Right hindlimb (tissue), 1 donor: ENCODE measurements at places on chromosomes 2 and 18.

GRCh38 chr2:40210344-40210967 lies 241.4 kb downstream of the SLC8A1 start:
- DNase-seq, result no peak

DNA sequence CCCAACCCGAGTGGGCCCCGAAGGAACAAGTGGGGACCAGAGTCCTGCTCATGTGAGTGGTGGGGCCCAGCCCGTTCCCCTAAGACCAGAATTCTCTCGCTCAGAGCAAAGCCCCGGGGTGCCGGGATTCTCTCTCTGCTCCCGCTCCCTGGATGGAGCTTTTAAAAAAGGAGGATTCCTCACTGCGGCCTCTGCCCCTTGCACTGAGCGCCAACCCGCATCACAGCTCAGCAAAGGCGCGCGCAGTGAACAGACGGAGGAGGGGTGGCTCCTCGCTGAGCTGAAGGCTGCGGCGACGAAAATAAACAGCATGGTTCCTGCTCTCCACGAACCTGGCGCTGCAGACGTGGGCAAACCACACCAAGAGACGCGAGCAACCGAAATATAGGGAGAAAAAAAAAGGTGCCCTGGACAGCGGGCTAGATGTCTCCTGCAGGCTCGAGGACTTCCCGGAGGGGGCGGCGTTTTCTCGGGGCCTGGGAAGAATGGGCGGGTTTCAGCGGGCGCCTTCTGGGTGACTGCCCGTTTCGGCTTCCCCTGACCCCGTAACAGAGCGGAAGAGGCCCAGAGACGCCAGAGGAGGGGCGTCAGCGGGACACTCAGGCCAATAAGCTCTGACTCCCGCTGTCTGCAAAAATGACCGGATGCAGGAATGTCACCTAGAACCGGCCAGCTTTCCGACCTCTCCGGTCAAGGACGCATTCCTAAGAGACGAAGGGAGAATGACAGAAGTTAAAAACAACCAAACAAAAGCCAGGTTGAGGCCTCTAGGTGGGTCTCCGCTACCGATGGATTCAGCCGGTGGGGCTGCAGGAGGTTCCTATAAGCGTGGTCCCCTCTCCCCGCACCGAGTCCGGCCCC lies 819 bp upstream of the KLF11 start:
- peak; percentile 88 for DNase-seq

DNA sequence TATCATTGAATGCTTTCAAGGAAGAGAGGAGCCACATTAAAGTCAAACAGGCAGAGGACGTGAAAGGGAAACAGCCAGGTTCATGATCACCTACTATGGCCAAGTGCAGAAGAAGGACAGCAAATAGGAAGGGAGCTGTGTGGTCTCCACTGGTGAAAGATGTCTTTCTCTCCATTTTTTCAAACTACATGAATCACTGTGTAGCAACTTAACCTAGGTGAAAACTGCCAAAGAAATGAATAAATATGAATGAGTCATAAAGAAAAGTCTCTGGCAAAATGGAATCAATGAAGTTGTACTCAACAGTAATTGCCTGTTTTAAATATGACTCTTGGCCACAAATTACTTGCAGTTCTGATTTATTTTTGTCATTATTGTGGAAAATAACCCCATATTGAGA lies 452.6 kb upstream of the PKDCC start:
- DNase-seq, result no peak

DNA sequence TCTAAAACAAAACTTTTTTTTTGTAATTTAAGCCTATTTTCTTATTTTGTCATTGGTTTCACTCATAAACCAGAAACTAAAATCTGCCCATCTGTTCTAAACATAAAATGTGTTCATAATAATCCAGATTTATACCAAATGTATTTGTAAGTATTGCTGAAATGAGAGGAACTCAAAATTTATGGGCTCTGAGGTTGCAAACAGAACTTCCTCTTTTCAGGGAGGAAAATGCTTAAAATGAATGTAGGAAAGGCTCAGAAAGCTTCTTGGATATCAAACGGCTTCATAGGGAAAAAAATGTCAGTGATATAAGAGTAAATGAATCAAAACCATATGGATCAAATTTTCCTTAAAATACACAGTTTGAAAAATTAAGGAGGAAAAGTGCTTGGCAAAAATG lies 83.9 kb downstream of the PAX3 start:
- DNase-seq, result no peak

GRCh38 chr18:23540867-23541266 lies 37.6 kb downstream of the RMC1 start:
- no peak for DNase-seq

- DNase-seq, result no peak
Measured at GRCh38 chr2:202038471-202039277, 5.0 kb downstream of the FZD7 start.

GRCh38 chr2:57126410-57126809 lies 920.2 kb upstream of the VRK2 start:
- DNase-seq, result no peak

DNA sequence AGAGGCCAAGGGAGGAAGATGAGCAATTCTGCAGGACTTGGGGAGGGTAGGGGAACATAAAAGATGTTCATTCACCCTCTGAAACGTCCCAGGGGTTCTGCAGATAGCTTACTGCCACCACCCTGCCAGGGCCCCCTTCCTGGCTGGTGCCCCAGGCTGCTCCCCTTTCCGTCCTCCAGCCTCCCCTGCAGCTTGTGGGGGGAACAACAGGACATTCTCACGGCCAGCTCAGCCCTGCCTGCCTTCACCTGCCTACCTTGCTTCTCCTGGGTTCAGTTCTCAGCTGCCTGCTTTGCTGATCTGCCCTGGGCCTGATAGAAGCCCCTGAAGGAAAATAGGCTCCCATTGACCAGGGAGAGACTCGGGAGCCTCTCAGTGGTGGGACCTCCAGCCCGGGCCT lies 251.1 kb downstream of the CELF4 start:
- DNase-seq, result no peak

DNA sequence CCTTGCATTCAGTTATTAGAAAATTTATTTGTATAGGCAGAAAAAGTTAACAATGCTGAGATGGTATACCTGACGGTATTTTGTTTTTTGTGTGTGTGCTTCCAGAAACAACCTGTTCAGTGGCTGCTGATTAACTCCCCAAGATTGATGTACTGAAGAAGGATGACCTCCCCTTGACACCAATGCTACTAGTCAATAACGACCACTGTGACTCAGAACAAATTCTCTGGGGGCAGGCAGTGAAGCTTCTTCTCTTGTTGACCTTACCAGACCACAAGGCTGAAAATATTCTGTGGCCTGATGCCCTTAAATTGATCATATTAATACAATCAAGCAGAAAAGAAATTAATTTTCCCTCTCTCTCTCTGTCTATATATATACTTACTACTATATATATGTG lies 1182.9 kb upstream of the CRIM1 start:
- no peak for DNase-seq

- DNase-seq, result no peak
Measured at GRCh38 chr18:59604877-59605276, 92.3 kb downstream of the CCBE1 start.

GRCh38 chr2:44779793-44780192 lies 161.7 kb upstream of the SIX3 start:
- DNase-seq, result no peak

- DNase-seq, result no peak
Measured at GRCh38 chr18:6565815-6566081, 151.0 kb upstream of the L3MBTL4 start.

- DNase-seq, result peak; percentile 22
Measured at GRCh38 chr2:238128534-238129001, 9.9 kb upstream of the KLHL30 start.

DNA sequence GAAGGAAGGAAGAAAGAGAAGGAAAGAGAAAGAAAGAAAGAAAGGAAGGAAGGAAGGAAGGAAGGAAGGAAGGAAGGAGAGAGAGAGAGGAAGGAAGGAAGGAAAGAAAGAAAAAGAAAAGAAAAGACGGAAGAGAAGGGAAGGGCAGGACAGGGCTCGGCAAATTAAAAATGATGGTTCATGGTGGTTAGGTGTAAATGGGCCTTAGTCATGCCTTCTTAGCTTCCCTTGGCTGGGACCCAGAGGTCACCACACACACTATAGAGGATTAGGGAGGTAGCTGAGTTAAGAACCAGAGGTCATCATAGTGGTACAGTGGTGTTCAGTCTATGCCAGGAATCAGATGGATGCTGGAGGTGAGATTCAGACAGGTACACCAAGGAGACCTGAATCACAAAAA lies 9.3 kb upstream of the ATL2 start:
- no peak for DNase-seq

DNA sequence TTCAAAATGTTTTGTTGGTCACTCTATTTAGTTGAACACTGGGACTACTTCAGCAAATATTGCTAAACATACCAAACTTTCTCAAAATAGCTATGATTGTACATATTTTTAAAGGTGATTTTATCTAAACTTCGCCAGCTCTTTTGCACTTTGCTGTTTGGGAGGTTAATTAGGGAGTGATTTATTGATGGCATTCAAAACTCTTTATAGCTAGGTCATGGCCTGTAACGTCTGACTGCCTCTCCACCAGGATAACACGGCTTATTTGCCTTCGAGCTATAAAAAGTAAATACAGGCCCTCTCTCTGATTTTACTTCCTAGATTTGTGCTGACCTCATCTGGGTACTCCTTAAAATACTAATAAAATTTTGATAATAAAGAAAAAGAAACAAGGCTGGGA lies 931.9 kb downstream of the DCDC2C start:
- DNase-seq, result no peak

GRCh38 chr2:213316001-213316735 lies 31.9 kb downstream of the SPAG16 start:
- DNase-seq, result no peak

DNA sequence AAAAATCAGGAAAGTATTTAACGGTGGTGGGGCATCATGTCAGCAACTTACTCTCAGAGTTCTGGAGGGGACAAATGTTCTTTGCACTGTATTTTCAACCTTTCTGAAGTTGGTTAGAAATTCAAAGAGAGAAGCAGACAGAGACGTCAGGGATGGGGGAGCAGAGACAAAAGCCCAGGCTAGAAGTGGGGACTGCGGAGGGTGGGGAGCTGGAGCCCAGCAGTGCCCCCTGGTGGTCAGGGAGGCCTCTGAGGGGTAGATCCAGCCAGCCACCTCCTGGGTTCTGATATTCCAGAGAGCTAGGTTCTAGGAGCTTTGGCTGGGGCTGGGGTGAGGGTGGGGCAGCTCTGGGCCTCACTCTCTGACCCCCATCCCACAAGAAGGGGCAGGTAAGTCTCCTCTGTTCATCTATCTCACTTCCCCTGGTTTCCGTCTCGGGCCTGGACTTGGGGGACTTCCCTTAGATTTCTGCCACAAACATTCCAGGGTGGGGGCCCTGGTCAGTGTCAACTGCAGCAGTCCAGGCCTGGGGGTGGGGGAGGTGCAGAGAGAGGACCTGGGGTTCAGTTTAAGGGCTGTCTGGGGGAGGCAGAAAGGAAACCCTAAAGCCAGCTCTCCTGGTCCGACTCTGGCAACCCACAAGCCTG lies 8.9 kb downstream of the TNS1 start:
- DNase-seq, result no peak

GRCh38 chr2:181178823-181179412 lies 198.5 kb downstream of the UBE2E3 start:
- no peak for DNase-seq

DNA sequence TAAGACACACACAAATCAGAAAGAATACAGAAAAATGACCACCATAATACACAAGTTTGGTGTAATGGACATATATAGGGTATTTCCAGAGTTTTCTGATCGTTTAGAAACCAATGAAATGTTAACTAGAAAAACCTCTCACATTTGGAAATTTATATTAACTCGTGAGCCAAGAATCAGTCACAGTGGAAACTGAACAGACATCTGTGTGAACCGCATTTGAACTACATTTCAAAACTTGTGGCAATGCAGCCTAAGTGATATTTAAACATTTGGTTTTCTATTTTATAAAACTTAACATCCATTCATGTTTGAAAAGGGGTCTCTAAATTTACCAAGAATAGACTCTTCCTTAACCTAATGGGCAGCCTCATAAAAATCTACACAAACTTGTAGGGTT lies 29.0 kb upstream of the KCNG2 start:
- DNase-seq, result no peak

GRCh38 chr2:107263628-107264027 lies 377.7 kb upstream of the ST6GAL2 start:
- DNase-seq, result no peak
